Stimulated activated CD4-positive, alpha-beta T cell treated with anti-CD3 and anti-CD28 coated beads, Interleukin-1b, Interleukin-23, amount 100 ng/mL, for 1 hour (primary cell): ENCODE measurements at places on chromosomes 4 and X.

DNA sequence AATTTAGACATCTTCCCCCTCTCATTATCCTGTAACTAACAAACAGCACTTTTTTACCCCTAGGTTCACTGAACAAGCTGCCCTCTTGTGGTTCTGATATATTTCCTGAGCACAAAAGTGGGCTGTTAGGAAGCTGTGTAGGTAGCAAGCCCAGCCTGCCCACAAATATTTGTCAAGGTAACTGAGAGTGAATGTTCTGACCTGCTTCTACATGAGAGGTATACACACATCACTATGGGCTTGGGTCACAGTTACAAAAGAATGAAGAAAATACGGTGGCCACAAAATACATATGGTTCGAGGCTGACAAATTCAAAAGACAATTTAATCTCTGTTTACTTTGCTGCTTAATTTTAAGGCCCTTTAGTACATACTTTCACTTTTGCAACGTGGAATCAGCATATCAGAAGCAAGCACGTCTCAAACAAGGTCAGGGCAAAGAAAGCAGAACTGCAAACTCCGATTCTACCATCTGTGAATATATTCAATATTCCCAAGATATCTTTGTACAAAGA lies 78.7 kb downstream of the RBM47 start:
- no peak for DNase-seq

DNA sequence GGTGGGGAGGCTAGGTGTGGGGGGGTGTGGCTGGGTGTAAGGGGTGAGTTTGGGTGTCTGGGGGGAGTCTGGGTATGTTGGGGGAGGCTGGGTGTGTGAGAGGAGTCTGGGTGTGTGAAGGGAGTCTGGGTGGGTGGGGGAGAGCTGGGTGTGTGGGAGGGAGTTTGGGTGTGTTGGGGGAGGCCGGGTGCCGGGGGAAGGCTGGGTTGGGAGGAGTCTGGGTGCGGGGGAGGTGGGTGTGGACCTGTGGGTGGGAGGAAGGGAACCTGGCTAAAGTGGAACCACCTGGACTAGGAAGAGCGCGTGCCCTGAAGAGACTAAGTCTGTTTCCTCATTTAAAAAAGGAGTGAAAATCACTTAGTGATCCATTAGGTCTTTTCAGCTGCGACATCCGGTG lies 18.3 kb downstream of the SPON2 start:
- no peak for DNase-seq

GRCh38 chr4:112451831-112452230 lies 64.1 kb downstream of the NEUROG2 start:
- no peak for DNase-seq

- no peak for DNase-seq
Observed at GRCh38 chr4:80876810-80877209, 153.7 kb upstream of the BMP3 start.

- no peak for DNase-seq
Observed at GRCh38 chr4:99161373-99162099, 17.4 kb upstream of the ADH4 start.

DNA sequence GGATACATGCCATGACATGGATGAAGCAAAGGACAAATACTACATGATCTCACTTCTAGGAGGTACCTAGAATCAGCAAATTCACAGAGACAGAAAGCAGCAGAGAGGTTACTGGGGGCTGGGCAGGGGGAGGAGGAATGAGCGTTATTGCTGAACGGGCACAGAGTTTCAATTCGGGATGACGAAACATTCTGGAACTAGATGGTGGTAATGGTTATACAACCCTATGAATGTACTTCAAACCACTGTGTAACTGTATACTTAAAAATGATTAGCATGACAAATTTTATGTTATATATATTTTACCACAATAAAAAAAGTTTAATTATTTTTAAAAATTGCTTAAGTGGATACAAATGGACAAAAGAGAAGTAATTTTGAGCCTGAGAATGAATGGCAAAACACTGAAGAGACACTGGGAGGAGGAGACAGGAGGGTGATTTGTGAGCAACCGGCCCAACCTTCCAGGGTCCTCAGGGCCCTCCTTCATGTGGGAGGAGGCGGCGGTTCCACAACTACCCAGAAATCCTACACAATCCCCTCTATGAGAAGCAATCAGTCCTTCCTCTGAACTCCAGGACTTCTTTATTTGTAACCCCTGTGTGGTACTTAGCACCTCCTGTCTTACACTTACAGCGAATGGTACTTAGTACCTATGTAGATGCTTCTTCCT lies 14.1 kb downstream of the ACSL1 start:
- no peak for DNase-seq

DNA sequence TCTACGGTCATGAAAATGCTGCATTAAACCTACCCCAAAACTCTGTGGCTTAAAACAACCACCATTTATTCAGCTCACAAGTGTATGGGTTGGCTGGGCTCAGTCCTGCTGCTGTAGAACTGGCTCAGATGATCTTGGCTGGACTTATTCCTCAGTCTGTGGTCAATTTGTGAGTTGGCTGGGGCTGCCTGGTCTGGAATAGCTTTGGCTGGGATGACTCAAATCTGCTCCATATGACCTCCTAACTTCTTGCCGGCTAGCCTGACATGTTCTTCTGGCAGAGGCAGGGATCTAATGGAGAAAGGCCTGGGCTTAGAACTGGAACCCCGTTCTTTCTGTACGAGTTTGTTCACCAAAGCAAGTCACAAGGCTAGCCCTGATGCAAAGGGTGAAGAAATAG lies 71.7 kb downstream of the CFAP299 start:
- DNase-seq = no peak

DNA sequence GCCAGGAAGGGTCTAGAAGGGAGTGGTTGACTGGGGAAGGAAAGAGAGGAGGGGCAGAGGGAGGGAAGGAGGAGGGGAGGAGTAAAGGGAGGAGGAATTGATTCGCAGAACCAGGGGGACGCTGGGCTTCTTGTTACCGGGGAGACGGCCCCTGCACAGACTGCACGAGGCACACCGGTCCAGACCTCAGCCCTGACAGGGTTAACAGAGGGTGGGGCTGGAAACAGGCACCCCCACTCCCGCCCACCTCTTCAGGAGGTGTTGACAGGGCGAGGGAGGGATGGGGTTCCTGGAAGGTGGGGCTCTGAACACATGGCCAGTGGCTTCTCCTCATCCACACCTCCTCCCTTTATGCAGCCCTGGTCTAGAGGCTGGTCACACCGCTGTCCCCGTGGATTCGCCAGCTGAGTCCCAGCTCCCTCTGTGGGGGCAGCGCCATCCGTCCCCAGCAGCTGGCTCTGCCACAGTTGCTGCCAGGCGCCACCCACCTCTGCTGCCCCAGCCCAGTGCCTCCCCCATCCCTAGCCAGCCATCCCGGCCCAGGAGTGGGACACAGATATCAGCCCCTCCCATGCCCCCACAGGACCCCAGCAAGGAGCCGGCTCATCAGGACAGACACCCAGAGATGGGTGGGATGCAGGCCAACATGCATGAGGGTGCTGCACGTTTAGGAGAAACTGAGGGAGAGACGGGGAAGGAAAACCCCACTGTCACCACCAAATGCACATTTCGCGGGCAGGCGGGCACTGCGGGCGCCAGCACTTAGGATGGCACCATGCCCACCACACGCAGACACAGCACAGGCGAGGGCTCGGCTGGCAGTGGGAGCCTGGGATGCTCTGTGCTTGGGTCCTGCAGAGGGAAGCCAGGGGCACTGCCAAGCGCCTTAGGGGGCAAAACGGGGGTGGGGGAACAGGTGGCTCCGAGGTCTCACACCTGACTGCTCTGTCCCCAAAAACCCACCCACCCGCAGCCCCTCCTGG lies 87.6 kb downstream of the ABLIM2 start:
- no peak for DNase-seq

DNA sequence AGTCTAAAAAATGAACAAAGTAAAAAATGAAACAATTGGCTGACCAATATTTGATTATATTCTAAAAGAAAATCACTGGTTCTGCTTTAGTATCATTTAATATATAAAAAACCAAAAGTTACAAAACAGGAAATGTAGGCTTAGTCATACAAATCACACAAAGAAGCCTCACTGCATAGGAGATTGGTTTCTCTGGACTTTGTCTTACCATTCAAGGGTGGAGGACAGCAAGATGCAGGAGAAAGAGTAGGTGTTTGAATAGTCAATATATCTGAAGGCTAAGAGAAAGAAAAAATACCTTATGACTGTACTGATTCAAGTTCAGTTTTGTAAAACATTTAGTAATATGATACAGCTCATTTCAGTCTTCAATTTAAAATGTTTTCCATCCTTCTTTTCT lies 28.6 kb upstream of the TAF9B start:
- no peak for DNase-seq

GRCh38 chr4:112848911-112849310 lies 200.5 kb upstream of the ANK2 start:
- no peak for DNase-seq

- no peak for DNase-seq
Observed at GRCh38 chr4:76504613-76505465, 69.8 kb downstream of the SHROOM3 start.

GRCh38 chrX:19017271-19017670 lies 33.4 kb upstream of the PHKA2 start:
- no peak for DNase-seq

DNA sequence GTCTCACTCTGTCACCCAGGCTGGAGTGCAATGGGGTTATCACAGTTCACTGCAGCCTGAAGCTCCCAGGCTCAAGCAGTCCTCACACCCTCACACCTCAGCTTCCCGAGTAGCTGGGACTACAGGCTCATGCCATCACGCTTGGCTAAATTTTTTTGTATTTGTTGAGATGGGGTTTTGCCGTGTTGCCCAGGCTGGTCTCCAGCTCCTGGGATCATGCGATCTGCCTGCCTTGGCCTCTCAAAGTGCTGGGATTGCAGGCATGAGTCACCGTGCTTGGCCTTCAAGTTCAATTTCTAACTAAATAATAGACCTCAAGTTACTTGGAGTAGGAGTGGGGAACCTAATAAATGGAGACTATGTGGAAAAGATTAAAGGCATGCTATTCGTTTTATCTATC lies 48.9 kb downstream of the MND1 start:
- no peak for DNase-seq

GRCh38 chr4:103934178-103934789 lies 214.5 kb upstream of the TACR3 start:
- DNase-seq = no peak

DNA sequence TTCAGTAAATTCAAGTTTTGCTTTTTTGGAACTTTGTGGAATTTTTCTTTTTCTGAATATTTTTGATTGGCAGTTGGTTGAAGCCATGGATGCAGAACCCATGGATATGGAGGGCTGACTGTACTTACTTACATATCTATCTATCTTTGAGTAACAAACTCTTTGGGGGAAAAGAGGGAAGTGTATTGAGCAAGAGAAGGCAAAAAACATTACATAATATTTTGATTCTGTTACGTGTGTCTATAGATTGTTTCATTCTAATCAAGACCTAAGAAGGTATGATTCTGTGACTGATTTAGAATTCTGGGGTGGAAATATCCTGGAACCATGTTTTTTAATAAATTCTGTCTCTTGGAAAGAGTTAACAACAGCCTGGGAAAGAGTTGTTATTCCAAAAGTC lies 31.5 kb downstream of the GRSF1 start:
- no peak for DNase-seq

- no peak for DNase-seq
Observed at GRCh38 chr4:186826846-186827533, 103.3 kb upstream of the FAT1 start.

GRCh38 chr4:164648849-164649212 lies 105.1 kb upstream of the SMIM31 start:
- no peak for DNase-seq

GRCh38 chr4:10982305-10982704 lies 297.7 kb upstream of the CLNK start:
- DNase-seq = no peak

DNA sequence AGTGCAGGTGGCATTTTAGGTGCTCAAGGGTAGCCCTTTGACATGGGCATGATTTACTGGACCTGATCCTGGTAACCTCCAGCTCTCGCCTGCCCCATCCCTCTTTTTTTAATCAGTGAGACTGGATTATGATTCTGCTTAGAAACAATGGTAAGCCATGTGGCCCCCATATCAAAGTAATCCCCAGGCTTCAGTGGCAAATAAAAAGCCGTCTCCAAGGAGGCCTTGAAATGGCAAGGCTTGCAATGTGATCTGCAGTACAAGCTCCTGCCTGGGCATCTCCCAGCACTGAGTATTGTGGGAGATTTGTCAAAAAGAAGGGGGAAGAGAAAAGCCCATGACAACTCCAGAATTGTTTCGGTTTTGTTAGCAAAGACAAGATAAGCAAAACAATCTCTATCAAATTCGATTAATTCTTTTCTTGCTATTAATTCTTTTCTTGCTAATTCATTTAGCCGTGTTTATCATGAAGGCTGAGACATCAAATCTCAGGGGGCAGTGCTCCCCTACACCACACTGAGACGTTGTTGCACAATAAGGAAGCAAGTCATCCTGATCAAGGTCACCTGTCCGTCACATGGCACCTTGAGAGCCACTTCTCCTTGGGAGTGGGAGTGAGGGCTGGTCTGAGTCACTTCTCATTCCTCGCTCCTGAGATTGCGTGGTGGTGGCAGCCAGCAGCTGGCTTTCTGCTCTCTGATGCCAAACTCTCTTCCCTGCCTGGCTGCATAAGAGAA lies 312.7 kb upstream of the GATB start:
- DNase-seq = no peak

- DNase-seq = no peak
Observed at GRCh38 chrX:129058405-129058804, 464.9 kb downstream of the SMARCA1 start.

DNA sequence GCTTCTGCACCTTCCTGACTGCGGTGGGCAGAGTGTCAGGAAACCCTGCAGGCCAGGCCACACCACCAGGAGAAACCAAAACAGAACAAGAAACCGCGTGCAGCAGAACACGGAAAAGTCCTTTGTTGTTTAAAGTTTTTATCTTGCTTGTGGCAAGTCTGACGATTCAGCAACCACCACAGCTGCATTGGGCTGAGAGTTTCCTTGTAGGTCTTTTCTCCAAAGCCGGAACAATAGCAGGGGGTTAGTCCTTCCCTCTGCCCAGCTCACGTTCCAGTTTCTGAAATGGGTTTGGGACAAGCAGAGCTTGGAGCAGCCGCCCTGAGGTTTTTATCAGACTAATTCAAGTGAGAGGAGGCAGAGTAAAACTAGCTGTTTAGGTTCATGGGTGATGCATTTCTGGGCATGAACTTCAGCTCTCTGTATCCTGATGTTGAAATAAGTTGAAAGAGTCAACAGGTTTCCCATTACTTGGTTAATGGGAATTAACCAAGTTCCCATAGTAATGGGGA lies 216.9 kb downstream of the PTTG2 start:
- DNase-seq = no peak

DNA sequence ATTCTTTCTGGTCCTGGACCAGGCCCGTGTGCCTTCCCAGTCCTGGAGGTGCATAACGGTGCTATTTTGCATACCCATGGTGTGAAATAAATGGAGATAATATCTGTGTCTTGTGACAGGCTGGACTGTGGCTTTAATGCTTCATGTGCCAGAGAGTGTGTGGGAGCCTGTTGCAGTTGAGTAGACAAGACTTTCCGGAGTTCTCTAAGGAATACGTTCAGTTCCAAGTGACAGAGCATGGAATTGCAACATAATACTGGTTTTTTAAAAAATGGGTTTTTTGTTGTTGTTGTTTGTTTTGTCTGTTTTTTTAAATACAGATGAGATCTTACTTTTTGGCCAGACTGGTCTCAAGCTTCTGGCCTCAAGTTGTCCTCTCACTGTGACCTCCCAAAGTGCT lies 74.0 kb downstream of the HPRT1 start:
- DNase-seq = no peak
